ENCODE measurements at places on chromosomes 1 and 21.

- no peak for DNase-seq
These were observed 18.2 kb downstream of the MRPS6 start for GRCh38 chr21:34091607-34092006.

DNA sequence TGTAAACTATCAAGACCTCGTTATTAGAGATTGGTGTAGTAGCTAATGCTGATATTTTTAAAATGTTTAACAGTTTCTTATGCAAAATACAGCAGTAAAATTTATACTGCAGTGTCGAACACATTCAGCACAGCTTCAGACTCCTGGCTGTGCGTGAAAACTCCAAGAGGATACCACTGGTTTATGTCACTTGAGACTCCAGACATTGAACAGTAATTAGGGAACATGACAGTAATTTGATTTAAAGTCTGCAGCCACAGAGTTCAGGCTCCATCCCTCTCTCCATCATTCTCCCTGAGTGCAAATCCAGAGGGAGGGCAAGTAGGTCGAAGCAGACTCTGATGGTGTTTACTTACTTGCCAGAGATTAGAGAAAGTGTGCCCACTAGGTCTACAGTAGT, 94.2 kb downstream of the AK5 start:
- DNase-seq = no peak

GRCh38 chr1:61028136-61028535, 54.2 kb upstream of the NFIA start:
- DNase-seq = no peak

DNA sequence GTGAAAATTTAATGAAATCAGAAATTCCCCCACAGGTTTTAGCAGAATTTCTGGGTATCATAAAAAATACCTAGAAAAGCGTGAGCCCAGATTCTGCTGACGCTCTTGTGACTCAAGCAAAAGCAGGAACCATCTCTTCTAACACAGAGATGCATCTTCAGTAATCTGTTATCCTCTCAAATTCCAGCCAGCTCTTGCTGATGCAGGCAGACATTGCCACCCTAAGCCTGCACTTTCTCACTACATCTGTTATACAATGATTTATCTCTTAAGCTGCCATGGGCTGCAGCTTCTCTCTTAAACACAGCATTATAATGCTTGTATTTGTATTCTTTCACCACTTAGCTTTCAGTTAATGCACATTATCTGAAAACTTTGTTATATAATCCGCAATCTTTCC, 113.0 kb upstream of the RGS1 start:
- peak; percentile 23 for DNase-seq

DNA sequence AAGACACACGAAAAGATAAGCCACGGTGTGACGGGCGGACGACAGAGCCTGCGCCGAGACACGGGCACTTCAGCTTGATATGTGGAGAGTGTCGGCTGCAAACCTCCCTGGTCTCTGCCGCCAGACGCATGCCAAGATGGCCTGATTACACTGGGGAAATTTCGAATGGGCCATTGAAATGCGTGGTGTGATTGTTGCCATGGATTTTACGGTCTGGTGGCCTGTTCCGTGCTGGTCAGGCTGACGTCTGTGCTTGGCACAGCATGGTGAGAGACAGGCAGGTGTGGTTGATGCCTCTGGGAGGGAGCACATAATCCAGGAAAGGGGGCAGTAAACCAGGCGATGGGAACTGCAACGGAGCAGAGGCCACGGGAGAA, 105.6 kb upstream of the TMPRSS2 start:
- DNase-seq = no peak

GRCh38 chr1:29903548-29904166, 667.3 kb downstream of the PTPRU start:
- no peak for DNase-seq

DNA sequence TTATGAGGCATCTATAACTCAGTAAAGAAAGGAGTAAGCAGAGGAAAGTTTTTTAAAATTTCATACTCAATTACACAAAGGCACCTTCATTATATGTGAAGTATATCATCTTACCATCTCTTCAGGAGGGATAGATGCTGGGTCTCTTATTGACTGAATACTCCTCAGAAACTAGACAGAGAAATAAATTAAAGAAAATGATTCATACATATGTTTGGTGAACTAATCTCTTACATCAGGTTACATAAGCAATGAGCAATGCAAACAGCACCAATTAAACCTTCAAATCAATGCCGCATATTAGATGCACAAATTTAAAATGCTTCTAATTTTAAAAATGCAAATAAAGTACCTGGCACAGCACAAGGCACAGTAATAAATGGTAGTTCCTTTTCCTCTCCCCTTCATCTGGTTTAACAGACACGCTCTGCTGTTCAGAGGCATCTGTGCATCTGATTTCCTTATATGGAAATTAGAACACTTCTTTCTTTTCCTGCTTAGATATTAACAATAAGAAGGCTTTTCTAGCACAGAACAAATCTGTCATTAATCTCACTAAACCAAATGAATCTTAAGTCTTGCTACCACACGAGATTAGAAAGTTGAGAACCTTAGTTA, 20.0 kb downstream of the SCYL3 start:
- no peak for DNase-seq

DNA sequence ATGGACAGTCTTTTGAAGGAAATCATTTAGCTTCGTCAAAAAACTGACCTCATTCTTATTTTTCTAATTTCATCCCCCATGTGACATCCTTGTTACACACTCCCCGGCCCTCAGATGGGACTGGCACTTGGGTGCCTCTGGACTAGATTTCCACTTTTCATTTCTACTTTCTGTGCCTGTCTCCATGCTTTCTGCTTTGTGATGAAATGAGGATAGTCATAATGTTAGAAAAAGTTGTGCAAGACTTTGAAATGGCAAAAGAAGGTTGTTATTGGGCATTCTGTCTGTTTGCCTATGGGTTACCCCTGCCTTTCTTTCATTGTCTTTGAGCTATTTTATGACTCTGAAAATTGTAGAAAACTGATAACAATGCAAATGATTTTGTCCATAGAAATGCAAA, 54.9 kb downstream of the MDM4 start:
- no peak for DNase-seq

DNA sequence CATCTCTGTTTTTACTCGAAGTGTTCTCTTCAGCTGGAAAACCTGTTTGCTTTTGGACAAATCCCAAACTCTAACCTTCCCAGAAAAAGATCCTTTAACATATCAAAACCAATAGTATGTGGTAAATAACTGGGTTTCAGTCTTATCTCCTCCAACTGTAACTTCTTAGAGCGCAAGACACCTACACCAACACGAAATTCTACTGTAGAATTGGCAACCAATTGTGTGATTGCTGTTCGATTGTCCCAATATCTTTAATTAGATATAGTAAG, 5.8 kb upstream of the MPZL1 start:
- DNase-seq = no peak

GRCh38 chr1:64228167-64228957, 24.9 kb downstream of the UBE2U start:
- DNase-seq = no peak

Data from D721Med (cell line).